Stimulated activated CD8-positive, alpha-beta memory T cell treated with anti-CD3 and anti-CD28 coated beads, Interleukin-7, amount 100 ng/mL, for 1 hour (primary cell): ENCODE measurements at places on chromosomes 4 and X.

DNA sequence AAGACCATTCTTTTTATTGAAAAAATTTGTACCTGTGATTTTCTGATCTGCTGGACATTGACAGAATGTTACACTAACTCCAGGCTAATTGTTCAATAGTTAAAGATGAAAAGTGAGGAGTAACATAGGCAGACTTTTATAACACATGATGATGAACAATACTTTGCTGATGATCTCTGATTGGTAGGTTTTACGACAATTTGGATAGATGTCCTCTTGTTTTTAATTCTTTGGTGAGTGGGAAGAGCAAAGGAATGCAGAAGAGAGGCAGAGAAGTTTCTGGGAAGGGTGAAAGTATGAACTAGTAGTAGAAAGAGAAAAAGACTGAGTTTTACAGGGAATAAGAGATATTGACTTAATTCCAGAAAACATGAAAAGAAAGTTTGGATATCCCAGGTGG is 267.3 kb upstream of the HAND2 start:
- DNase-seq: no peak

- DNase-seq: no peak
These were observed 30.3 kb downstream of the SLC16A2 start for GRCh38 chrX:74451450-74452198.

GRCh38 chr4:116183241-116183640 is 902.1 kb downstream of the TRAM1L1 start:
- DNase-seq: no peak

DNA sequence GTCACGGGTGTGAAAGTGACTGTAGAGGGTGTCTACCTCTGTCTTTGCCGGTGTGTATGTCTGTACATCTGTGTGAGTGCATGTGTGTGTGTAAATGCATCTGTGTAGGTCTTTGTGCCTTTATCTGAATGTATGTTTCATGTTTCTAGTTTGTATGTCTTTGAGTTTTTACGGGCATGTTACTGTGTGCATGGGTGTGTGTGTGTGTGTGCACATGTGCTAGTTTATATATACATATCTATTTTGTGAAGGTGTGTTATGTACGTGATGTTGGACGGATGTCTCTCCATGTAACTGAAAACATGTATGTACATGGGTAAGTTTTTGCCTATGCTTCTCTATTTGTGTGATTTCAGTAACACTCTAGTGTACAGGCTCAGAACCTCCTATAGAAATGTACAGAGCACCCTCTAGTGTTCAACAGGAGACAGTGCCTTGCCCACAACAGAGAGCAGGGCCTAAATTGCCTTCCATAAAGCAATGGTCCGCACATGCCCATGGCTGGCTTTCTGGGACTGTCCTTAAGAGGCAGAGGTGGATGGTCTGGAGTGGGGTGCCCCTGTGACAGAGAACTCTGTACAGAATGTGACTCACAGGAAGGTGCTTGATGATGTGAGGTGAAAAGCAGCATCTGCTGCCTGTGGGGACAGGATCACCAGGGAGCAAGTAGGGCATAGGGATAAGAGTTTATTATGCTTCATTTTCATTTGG is 343.5 kb downstream of the RAPGEF2 start:
- no peak for DNase-seq

DNA sequence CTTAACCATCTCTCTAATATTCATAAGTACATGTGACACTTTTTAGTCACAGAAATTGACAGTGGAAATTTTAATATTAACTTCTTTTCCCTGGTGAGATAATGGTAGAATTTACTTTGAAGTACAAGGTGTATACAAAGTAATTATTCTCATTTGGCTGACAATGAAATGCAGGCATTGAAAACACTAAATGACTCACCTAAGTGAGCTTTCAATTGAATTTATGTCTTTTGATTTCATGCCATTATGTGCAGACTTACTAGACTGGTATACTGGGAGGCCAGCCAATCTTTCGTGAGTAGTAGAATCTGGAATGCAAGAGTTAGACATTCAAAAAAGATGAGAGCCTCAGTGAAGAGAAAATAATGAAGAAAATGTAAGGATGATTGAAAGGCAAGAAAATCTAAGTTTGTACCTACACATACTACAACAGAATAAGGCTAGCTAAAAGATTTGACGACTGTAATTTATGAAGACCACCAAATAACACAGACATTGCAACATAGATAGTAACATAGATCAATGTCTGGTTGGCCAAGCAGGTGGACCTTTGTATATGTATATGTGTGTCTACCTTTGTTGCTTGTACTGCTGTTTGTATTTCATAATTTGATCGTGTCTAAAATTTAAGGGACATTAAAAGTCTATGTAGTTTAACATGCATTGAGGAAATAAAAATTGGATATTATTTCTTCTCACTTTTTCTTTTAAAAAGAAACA is 459.7 kb downstream of the IL15 start:
- no peak for DNase-seq

- no peak for DNase-seq
These were observed 366.4 kb upstream of the CASK start for GRCh38 chrX:42289492-42290385.

- no peak for DNase-seq
These were observed 51.6 kb upstream of the SLC16A2 start for GRCh38 chrX:74369666-74370065.

- no peak for DNase-seq
These were observed 473.0 kb upstream of the NWD2 start for GRCh38 chr4:36771411-36772153.
